ENCODE measurements at places on chromosomes 6 and 20.
A peak's percentile ranks its signal among the peaks of the same experiment; 100 is the strongest.

DNA sequence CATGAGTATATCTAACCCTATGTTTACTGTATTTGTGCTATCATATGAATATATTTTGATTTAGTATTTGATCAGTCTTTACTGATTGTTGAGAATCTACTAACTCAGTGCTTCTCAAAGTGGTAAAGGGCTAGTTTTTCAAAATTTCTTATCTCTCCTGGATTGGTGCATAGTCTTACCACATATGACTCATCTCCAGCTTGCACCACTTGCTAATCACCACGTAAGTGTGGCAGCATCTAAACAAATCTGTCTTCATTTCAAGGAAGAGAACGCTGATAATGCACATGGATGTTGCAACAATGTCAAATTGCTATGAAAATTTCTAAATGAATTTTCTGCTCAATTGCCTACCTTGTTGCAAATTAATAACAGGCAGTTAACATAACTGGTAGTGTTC lies 299.5 kb downstream of the PAX1 start:
- no peak for DNase-seq

DNA sequence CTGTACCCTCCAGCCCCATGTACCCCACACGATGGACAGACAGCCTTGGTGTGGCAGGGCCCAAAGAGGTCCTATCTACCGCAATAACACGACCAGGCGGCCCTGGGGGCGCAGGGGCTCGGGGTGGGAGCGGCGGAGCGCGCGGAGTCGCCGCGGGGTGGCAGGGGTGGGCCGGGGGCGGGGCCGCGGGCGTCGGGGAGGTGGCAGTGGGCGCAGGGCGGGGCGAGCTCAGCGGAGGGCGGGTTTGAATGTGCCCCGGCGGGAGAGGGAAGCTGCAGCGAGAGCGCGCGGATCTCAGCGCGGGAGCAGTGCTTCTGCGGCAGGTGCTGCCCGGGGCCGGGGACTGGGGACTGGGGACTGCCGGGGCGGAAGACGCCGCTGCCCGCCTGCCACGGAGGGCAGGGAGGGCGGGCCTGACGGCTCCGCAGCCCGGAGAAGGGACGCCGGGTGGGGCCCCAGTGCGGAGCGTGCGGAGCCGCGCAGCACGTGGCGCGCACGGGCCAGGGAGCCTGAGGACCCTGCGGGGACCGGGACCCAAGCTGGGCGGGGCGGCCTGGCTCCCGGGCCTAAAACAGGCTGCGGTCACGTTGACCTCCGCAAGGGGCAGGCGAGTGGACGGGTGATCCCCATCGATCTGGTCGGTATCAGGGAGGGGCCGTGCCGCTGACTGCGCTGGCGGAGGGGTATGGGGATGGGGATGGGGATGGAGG lies at the start of gene SLC29A1:
SLC29A1 (plus strand) TSS at position 277 of the 710 bp plus-strand sequence. CDS start 3,719 bp downstream, outside the sequence.
- peak; percentile 93 for DNase-seq

DNA sequence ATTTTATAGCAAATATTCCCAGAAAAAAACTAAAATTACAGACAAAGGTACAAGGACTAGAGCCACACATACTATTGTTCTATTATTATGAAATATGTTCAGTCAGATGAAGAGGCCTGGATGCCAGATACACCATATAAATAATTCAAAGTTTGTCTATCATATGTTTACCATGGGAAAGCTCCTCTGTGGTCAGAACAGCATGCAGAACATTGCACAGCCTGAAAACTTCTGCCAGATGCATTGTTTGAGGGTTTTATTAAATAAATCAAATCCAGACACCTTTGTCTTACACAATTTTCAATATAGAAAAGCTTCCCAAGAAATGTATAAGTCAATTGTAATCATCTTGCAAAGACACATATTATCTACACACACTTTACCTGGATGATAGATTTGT lies 35.0 kb upstream of the COL21A1 start:
- no peak for DNase-seq

- no peak for DNase-seq
Measured at GRCh38 chr6:134669485-134669884, 280.4 kb downstream of the ALDH8A1 start.

- no peak for DNase-seq
Measured at GRCh38 chr6:148431413-148431812, 88.8 kb downstream of the SASH1 start.

DNA sequence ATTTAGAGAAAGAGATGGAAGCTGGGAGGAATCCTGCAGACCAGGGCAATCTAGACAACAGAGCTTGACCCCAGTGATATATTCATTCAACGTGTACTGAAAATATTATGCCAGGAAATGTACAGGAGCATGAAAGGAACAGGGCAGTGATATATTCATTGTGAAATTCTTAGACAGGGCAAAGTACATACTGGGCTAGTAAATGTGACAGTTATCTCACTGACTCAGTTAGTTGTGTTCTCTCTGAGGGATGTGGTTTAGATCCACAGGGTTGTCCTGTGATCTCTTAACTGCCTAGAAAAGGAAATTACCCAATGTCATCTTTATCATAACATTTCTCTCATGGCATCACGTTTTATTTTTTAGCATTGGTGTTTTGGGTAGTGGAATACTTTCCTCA lies 891.3 kb downstream of the EYS start:
- no peak for DNase-seq

GRCh38 chr6:104788400-104788799 lies 71.3 kb downstream of the HACE1 start:
- no peak for DNase-seq

- peak; percentile 15 for DNase-seq
Measured at GRCh38 chr20:41249411-41250281, 67.9 kb downstream of the ZHX3 start.

DNA sequence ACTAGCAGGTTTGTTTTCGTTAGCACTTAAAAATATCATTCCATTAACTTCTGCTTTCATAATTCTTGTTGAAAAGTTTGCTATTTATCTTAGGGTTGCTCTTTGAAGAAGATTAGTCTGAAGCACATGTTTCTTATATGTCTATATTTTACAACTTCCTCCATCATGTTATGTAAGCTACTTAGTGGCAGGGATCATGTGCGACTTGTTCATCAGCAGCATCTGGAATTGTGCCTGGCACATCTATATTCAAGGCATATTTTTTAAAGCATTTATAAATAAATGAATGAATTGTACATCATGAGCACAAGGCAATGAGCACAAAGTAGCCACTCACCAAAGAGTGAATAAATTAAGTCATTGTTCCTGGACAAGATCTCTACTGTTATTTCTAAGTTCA lies 187.2 kb upstream of the COL21A1 start:
- DNase-seq = no peak

DNA sequence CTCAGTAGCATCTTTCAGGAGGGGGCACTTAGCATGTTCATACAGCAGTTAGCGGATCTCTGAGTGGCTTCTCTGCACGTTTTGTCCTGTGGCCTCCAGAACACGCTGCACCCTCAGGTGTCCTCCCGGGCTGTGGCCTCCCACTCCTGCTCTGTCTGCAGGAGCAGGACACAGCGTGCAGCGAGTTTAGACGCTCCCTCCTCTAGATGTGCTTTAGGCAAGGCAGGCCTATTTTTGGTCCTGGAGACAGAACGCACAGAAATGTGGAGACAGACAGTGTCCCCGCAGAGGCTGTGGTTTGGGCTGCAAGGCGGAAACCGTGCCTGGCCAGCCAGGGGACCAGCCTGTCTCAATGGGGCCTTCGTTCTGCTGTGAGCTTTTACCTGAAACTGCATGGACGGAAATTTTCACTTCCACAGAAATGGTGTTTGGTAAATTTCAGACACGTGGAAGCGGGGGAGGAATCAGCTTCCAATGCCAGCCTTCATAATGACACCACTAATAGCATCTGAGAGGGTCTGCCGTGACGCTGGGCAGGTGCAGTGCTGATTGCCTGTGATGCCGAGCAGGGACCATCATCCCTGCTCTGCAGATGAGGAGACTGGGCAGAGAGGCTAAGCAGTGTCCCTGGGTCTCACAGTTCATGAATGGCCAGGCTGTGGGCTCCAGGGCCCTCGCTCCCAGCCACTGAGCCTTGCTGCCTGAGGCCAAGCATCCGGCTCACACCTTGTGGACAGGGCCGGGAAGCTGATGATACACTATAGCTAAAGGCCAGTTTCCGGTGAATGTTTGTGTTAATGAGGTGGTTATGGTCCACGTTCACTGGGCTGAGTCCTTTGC lies 120.9 kb downstream of the SYCP2 start:
- DNase-seq = no peak

GRCh38 chr20:41393705-41394066 lies 27.1 kb upstream of the EMILIN3 start:
- no peak for DNase-seq

DNA sequence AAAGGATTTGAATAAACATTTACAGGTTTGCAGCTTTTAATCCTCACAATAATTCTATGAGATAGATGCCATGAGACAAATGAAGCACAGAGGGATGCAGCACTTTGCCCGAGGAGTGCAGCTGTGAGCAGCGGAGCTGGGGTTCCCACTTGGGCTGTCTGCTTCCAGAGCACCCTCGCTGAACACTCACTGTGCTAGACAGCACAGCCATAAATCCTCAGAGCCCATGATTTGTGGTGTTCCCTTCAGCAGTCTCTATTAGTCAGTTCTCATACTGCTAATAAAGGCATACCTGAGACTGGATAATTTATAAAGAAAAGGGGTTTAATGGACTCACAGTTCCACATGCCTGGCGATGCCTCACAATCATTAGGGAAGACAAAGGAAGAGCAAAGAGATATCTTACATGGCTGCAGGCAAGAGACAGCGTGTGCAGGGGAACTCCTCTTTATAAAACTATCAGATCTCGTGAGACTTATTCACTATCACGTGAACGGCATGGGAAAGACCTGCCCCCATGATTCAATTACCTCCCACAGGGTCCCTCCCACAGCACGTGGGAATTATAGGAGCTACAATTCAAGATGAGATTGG lies 25.3 kb upstream of the CTAGE9 start:
- no peak for DNase-seq
